ENCODE measurements at places on chromosomes 1 and 21. TPM values are rescaled to one million over a fixed set of nuclear protein-coding genes. Genes with fewer than 3 reads are reported as not detected.

Gene UBL4B
- total RNA-seq: not detected

Gene SHE
- not detected for total RNA-seq

Gene DR1
- total RNA-seq: 29.5 TPM

Gene BNIPL
- 0.22 TPM for total RNA-seq

Gene FCRL2
- not detected for total RNA-seq

Gene SPATA45
- not detected for total RNA-seq

Gene MAEL
- total RNA-seq: 33.9 TPM

Gene MKNK1
- total RNA-seq: 21.4 TPM

Gene FCRL6
- total RNA-seq: not detected

Gene CDA
- total RNA-seq: 2.0 TPM

Gene ST6GALNAC3
- total RNA-seq: not detected

Gene SPRR2B
- total RNA-seq: not detected

Gene KISS1
- not detected for total RNA-seq

Gene AKNAD1
- not detected for total RNA-seq

Measured in placental pericyte (primary cell).